GM04503 (cell line): ENCODE measurements at places on chromosomes 16 and 17.

DNA sequence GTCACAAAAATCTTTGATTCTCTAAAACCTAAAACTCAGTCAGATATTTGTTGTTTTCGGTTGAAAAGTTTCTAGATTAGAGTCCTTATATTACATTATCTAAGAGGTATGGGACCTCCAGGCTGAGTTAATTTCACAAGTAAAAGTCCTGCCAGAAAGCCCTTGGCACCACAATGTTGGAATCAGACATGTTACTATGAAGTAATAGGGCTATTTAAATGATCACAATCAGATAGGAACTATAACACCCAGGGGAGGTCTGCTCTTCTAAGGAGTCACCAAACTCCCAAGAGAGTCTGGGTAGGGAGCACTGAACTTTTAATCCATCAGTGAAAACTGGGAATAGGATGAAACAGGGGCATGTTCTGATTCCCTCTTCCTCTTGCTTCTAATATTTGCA lies 54.2 kb downstream of the WIPI1 start:
- DNase-seq, result no peak

GRCh38 chr17:81640011-81640410 lies 3.0 kb downstream of the TSPAN10 start:
- no peak for DNase-seq

- DNase-seq, result peak; percentile 51
Observed at GRCh38 chr17:15510361-15510760, 42.9 kb upstream of the CDRT4 start.

- DNase-seq, result no peak
Observed at GRCh38 chr17:8418471-8418870, 17.2 kb upstream of the NDEL1 start.

DNA sequence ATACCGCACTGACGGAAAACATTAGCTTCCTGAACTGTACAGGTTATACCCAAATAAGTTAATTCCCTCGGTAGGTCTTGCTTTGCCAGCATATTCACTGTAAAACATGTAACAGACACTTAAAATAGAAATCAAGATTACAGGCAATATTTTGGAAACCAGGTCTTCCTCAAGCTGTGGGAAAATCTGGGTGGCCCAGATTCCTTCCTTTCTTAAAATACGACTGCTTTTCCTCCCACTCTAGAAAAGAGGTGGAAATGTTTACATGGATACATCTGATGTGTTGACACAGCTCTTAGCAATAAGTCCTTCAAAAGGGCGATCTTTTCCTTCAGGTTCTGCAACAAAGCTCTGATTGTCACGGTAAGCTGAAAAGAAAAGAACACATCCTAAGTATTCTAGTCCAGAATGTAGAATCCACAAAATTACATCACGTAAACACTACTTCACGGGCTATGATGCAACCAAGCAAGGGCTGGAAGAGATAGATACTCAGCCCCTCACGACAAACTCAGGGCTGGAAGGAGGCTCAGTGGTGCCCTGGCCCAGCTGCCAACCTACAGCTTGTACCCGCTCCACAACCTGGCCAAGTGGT lies 18.4 kb downstream of the STX8 start:
- DNase-seq, result no peak

DNA sequence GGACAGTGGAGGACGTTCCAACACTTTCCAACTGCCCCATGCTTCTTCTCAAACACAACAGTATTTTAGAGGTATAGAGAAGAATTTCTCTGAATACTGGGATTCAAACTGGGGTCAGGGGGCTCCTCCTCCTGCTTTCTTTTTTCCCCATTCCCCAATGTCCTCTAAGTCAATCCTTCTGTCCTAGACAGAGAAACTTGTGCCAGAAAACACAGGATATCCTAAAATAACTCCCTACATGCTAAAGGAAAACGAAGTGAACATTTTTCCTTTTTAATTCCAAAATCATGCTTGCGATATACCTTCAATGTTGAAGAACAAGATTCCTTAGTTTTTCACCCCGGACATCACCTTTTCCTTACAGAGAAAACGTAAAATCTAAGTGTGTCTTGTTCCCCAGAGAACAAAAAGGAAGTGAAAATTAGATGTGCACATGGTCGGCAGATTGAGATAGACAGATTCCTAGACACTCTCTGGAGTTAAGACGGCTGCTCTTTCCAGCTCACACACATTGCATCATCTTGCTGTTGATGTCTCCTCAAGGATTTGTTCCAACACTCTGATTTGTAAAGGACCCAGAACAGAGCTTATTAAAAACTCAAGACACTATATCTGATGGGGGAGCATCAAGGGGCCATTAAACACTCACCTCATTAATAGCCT lies 228.2 kb downstream of the GRIN2A start:
- DNase-seq, result no peak

DNA sequence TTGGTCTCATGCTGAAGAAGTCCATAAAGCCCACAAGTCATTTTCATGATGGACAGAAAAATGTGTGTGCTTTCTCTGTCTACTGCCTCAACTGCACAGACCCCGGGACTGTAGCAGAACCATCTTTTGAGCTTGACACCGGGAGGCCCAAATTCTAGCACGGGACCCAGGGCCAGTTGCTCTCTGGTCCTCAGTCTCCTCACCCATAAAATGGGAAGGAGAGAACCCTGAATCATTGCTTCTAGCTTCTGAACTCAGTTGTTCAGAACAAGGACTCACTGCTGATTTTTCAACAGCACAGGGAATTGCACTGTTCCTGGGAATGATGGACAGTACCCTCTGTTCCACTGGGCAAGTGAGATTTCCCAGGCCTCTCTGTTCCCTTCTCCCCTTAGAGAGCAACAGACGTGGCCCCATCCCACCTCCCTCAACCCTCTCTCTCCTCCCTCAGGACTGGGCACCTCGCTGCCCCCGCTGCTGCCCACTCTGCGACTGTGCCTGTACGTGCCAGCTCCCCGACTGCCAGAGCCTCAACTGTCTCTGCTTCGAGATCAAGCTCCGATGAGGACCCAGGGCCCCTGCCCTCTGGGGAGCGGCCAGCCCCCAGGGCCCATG lies 2.2 kb upstream of the ALDOA start:
- DNase-seq, result no peak

DNA sequence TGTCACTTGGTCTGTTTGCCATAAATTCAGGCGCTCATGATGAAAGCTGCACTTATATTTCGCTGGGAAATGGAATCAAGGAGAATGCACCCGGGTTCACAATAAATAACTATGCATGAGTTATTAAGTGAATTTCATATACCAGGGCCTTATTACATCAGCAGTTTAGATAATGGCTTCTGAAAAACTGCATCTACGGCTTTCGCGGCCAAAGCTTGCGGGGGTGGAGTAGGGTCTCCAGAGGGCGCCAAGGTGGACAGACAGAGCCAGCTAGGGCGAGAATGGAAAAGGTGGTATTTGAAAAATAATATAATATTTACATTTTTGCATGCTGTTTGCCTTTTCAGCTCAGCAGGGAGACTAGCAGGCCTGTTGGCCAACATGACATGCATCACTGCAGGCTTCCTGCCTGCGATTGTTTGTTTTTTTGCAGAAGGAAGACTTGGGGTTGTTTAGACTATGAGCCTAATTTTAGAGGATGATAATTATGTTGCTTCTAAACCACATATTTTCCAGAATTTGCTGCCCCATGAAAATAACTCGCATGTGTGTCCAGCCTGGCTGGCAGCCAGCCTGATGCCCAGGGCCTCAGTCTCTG lies 173.8 kb upstream of the IRX3 start:
- no peak for DNase-seq

- DNase-seq, result no peak
Observed at GRCh38 chr16:9607515-9608230, 516.2 kb downstream of the HAPSTR1 start.

DNA sequence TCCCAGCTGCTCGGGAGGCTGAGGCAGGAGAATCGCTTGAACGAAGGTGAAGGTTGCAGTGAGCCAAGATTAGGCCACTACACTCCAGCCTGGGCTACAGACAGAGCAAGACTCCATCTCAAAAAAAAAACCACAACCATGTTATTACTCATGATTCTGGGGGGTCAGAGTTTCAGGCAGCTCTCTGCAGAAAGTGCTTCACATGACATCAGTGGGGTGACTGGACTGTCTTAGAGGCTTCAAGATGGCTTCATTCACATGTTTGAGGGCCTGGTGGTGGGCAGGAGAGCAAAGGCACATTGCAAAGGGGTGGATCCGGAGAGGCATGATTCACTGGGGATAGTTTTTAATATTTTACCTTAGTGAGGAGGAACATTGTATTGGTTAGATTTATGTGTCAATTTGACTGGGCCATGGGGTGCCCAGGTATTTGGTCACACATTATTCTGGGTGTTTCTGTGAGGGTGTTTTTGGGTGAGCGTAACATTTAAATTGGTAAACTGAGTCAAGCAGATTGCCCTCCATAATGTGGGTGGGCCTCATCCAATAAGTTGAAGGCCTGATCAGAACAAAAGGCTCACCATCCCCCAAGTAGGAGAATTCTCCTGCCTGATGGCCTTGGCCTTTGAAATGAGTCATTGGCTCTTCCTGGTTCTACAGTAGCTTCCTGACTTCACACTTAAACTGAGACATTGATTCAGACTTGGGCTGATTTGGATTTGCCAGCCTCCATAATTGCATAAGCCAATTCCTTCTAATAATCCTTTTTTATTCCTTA lies 109.8 kb downstream of the GOSR1 start:
- no peak for DNase-seq

GRCh38 chr17:1490643-1491442 lies 1.6 kb downstream of the MYO1C start:
- DNase-seq, result no peak

DNA sequence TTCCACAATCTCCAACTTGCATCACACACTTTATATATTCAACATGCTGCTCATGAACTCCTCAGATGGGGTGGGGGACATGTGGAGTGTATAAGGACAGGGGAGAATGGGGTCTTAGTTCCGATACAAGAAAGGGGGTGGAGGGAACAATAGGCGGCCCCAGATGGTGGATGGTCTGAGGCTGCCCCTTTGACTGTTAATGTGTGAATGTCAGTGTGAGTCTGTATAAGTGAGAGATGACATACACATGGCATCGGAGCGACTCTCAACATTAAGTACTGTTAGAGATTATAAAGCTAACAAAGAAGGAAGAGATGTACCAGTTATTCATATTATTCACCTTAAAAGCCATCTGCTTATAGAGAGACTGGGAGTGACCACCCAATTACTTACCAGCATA lies 193.1 kb downstream of the AXIN2 start:
- DNase-seq, result no peak

DNA sequence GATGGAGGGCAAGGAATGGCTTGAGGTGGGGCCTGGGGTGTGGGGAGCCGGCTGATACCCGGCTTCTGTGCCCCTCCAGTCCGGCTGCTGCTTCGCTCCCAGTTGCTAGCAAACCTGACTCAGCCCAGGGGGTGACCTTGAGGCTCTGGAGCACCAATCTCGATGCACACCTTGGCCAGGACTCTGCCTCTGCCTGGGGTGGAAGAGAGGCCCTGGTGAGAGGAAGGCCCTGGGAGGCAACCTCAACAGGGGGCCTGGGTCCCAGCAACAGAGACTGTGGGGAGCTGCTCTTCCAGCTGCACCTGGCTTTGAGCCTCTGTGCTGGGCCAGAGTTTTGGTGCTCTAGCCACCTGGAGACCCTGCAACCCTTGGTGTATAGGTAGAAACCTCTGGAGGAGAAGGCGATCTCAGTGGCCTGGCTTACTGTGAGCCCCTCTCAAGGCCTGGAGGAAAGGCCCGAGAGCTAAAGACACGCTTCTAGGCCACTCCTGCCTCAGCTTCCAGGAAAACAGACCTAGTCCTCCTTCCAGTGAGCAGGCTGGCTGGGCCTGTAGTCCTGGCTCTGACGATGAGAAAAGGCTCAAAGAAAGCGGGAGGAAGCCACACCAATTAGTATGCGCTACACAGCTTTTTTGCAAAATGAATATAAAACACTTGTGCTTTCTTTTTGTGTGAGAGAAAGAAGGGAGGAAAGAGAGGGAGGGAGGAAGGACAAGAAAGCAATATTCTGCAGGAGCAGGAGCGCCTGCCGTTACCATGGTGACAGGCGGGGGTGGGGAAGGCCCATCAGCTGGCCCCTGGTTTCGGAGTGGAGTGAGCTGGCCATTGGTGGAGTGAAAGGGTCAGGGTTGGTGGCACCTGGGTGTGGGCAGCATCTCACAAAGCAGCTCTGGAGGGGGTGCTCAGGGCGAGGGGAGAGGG lies 51.0 kb downstream of the VAC14 start:
- no peak for DNase-seq

- DNase-seq, result no peak
Observed at GRCh38 chr16:21652453-21652852, at the start of gene IGSF6. TSS of gene IGSF6 (minus strand) at chr16:21652608. CDS start at chr16:21652598, 10 bp downstream.

- no peak for DNase-seq
Observed at GRCh38 chr17:19275457-19276127, 38.4 kb downstream of the EPN2 start.

GRCh38 chr17:76142585-76143041 lies 1.6 kb upstream of the FOXJ1 start:
- no peak for DNase-seq

- DNase-seq, result no peak
Observed at GRCh38 chr16:49003992-49004391, 277.6 kb downstream of the CBLN1 start.

- DNase-seq, result no peak
Observed at GRCh38 chr17:29591146-29591736, 1.7 kb upstream of the ANKRD13B start.

DNA sequence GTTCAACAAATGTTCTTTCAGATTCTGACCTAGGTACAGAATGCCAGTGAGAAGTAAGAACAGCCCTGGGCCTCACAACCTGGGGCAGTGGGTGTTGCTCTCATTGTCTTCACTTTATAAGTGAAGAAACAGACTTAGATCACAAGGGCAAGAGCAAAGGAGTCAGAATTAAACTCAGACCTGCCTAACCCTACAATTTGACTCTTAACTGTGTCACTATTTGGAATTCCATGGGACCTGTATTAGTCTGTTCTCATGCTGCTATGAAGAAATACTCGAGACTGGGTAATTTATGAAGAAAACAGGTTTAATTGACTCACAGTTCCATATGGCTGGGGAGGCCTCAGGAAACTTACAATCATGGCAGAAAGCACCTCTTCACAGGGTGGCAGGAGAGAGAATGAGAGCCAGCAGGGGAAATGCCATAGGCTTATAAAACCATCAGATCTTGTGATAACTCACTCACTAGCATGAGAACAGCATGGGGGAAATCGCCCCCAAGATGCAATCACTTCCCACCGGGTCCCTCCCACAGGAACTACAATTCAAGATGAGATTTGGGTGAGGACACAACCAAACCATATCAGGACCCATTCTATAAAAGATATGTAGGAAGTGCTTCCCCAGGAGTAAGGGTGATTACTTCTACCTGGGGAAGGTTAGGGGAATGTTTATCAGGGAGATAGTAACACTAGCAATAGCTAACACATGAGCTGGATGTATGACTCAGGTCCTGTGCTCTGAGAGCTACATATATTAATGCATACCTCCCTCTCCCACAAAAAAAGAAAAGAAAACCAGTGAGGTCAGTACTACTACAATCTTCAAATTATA lies 270.1 kb downstream of the SOX9 start:
- DNase-seq, result no peak

- DNase-seq, result no peak
Observed at GRCh38 chr17:50952889-50953288, 86.7 kb upstream of the TOB1 start.

GRCh38 chr17:45030733-45031132 lies 20.7 kb downstream of the DCAKD start:
- DNase-seq, result no peak

- DNase-seq, result no peak
Observed at GRCh38 chr16:73066331-73066926, 18.5 kb upstream of the ZFHX3 start.

- DNase-seq, result no peak
Observed at GRCh38 chr17:61150686-61151299, 248.8 kb upstream of the TBX2 start.

- no peak for DNase-seq
Observed at GRCh38 chr17:2346475-2346874, 9.2 kb downstream of the SGSM2 start.
